ENCODE measurements at places on chromosomes 3 and 15. TPM values are rescaled to one million over a fixed set of nuclear protein-coding genes. Genes with fewer than 3 reads are reported as not detected.

Gene FAM81A
- total RNA-seq, result 0.64 TPM

DNA sequence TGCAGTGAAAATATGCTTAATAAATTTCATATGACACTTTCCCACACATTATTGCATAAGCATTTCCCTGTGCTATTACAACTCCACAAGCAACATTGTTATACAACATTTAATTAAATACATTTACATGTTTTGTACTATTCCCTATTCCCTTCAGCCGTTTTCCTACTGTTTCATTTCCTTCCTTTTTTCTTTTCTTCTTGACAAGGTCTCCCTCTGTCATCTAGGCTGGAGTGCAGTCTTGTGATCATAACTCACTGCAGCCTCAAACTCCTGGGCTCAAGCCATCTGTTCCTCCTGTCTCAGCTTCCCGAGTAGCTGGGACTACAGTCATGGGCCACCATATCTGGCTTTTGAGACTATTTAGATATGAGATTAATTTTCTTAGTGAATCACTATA, 254.7 kb downstream of the NFKBIZ start:
- no peak for DNase-seq

Gene TXNRD3
- total RNA-seq, result 3.1 TPM

GRCh38 chr15:30872341-30872748, 31.4 kb upstream of the FAN1 start:
- peak; percentile 6 for DNase-seq

Gene GOLGA8S
- total RNA-seq, result not detected

DNA sequence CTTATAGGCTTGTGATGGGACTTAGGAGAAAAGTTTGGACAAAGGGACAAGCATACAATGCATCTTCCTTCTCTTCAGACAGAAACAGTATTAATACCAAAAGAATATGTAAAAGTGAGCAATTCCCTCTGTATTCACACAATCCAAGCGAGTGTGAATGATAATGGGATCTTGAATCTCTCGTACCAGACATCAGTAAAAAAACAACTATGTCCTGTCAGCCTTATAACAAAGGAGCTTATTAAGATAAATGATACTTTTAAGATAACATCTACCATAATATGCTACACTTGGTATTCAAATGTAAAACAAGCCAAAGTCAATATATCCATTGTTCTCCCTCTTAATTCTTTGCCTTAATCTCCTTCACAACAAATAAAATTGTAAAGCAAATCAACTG, 288.6 kb upstream of the CNTN6 start:
- DNase-seq, result no peak

DNA sequence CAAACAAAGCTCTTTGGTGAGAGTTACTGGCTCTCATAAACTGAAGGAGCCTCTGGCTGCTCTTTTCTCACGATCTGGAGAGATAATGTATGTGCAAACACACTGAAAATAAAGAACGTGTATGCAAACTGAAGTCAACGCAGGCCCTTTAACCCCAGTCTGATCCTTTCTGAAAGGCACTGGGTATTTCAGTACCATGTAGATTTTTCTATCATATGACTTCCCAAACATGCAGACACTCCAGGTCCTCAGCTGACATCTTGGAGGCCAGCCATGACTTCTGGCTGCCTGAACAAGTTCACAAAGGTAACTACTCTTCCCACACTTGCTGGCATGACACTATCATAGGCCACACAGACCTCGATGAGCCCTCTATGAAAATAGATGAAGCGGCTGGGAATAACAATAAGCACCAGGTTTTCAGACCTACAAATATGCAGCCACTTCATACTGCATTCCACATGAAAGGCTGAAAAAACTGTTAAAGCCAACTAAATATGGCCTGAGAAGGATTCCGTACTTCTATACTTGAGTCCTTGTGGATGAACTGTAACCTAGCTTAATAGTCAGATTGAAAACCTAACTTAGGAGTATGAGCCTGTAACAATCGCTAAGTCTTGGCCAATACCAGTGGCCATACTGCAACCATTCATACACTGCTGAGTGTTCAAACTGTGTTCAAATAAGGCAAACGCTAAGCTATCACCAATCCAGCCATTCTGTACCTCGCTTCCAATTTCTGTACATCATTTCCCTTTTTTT, 121.3 kb downstream of the THRB start:
- DNase-seq, result no peak

Gene NTRK3
- total RNA-seq, result 1.4 TPM

DNA sequence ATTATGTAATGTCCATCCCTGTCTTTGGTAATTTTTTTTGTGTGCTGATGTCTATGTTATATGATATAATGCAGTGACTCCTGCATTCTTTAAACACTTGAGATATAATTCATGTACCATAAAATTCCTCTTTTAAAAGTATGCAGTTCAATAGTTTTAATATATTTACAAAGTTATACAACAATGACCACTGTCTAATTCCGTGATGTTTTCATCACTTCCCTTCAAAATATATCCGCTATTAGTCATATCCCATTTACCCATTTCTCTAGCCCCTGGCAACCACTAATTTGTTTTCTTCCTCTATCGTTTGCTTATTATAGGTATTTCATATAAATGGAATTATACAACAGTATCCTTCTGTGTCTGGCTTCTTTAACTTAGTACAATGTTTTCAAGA, 64.9 kb upstream of the SUCLG2 start:
- no peak for DNase-seq

Gene SLC15A2
- total RNA-seq, result 0.49 TPM

DNA sequence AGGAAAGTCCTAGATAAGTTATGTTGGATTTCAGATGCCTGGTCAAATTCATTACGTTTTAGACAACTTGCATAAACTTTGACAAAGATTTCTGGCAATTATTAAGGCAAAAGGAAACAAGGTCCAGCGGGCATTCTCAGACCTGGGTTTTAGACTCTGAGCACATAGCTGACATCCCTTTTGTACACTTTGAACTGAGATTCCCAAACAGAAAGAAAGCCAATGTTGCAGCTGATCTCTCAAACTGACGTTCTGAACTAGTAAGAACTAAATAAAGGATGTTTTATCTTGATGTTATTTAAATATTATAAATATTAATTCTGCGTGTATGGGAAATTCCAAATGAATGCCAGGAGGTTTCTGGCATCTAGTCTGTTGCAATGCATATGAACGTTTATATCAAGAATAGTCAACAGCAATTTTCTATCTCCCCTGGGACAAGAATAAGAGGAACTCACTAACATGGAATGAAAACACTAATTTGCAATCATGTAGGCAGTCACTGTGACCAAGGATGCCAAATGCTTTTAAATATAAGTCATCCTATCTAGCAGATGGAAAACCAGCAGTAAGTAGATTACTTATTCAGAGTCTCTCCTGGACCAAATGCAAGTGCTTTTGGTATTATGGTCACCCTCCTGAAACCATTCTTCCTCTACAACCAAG, 202.1 kb downstream of the GREM1 start:
- no peak for DNase-seq

Gene TRH
- not detected for total RNA-seq

- DNase-seq, result no peak
Observed at GRCh38 chr3:127546554-127546953, 44.0 kb downstream of the TPRA1 start.

Gene RBP2
- not detected for total RNA-seq

- no peak for DNase-seq
Observed at GRCh38 chr3:167996514-167996913, 99.2 kb downstream of the GOLIM4 start.

- DNase-seq, result no peak
Observed at GRCh38 chr3:28590860-28591259, 242.2 kb upstream of the AZI2 start.

DNA sequence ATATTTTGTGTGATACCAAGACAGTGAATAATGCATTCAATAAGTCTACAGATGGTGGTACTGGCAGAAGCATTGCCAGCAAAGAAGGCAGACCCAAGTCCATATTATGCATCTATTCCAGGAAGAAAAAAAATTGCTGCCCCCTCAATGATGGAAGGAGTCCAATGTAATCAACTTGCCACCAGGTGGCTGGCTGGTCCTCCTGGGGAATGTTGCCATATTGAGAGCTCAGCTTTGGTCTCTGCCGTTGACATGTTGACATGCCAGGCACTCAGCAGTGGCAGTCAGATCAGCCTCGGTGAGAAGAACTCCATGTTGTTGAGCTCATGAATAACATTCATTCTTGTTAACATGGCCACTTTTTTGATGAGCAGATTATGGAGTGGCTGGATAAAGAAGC, 298.5 kb downstream of the IGSF11 start:
- no peak for DNase-seq

GRCh38 chr3:104080088-104080626, 1286.6 kb upstream of the ALCAM start:
- no peak for DNase-seq

Gene BDH1
- total RNA-seq, result 70.7 TPM

GRCh38 chr3:107404727-107405469, 27.7 kb downstream of the CCDC54 start:
- DNase-seq, result no peak

Gene TMEM158
- total RNA-seq, result not detected

Gene LRRC58
- 17.6 TPM for total RNA-seq

DNA sequence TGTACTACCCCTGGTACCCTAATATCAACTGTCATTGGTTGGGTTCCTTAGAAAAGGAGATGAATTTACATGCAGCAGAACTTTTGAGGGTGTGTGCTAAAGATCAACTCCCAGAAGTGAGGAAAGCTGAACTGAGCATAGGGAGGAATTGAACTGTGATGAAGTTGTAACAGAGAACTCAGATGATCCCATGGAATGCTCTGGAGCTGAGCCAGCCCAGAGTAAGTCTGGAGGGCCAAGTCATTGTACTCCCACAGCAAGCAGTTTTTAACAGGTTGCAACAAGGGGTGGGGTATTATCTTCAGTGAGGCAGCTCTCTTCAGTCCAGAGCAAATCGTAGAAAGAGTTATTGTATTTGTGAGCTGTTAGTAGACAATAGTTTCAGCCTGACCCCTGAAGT, 572.3 kb downstream of the PYDC2 start:
- DNase-seq, result no peak

- peak; percentile 82 for DNase-seq
Observed at GRCh38 chr3:10248984-10249748, 907 bp downstream of the TATDN2 start.

DNA sequence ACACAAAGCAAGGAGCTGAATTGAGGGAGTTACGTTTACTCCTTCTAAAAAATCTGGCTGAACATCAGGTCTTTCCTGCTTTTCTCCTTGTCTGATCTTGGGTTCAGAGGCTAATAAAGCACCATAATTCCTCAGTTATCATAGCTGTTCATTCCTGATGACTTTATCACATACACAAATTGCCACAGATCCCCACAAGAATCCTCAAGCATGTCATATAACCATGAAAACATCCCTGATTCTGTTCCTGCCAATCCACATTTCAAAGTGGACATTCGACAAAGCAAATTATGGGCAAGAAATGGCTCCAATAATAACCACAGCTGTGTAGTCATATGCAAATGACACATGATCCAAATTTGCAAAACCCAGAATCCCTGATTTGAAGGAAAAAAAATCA, 321.3 kb downstream of the MEX3B start:
- no peak for DNase-seq

GRCh38 chr3:172931746-172932285, 181.3 kb downstream of the ECT2 start:
- DNase-seq, result no peak

DNA sequence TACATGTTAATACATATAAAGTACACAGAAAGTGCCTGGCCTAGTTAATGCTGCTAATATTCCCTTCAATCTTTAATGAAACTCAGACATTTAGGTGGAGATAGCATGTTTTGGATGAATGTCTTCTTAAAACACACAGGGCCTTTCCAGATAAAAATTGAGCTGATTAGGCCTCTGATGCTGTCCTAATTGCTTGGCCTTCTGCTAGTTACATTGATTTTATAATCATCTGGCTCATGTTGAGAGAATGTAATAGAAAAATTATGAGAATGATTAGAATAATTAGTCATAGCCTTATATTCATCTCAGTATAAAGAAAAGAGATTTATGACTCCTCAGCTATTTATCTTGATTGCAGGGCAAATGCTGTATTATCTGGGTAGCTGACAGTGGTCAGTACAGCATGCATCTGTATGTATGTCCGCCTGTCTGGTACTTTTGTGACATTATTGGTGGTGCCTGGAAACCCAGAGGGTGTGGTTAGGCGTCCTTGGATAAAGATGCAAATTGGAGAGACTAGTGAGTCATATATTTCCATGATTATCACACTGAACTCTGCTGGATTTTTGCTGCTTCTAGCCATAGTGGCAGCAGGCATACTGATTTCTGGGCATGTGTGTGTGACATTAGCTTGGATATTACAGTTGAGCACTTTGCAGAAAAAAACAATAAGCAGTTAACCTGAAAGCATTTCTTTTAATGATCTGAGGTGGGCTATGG, 120.8 kb downstream of the FEZF2 start:
- DNase-seq, result no peak

DNA sequence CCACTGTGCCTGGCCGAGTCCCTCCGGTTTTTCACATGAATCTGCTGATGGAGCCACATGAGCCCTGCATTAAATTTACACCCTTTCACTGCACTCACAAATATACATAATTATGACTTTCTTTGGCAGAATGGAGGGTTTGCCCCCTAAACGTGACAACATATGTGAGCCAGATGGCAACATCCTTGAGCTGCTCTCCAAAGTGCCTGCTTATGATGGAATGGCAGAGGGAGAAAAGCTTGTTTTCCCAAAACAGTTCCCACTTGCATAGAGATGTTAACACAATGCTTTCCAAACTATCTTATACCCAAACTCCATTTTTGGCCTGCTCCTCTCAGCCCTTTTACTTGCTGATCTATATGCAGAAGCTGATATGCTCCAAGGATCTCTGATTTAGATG, 54.9 kb downstream of the ABCC5 start:
- no peak for DNase-seq

Gene TIPARP
- total RNA-seq, result 15.7 TPM

- DNase-seq, result no peak
Observed at GRCh38 chr3:42063888-42064287, 27.3 kb upstream of the TRAK1 start.

- DNase-seq, result no peak
Observed at GRCh38 chr3:190097617-190098016, 23.1 kb downstream of the P3H2 start.

DNA sequence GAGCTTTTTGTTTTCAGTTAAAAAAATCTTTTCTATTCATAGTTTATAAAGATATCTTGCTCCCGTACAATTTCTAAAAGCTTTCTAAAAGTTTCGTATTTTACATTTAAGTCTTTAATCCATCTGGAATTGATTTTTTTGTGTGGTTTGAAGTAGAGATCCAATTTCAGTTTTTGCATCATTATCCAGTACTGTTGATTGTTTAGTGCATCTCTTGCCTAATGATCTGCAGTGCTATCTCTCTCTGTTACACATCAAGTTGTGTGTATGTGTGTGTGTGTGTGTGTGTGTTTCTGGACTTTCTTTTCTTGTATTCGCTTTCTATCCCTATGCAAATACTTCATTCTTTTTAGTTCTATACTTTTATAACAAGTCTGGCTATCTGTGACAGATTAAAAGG, 605.8 kb upstream of the DPPA4 start:
- DNase-seq, result no peak

Gene NOX5
- not detected for total RNA-seq

All from activated naive CD4-positive, alpha-beta T cell treated with anti-CD3 and anti-CD28 coated beads for 36 hours (primary cell).